ENCODE measurements at places on chromosomes 1 and 21. TPM values are rescaled to one million over a fixed set of nuclear protein-coding genes. Genes with fewer than 3 reads are reported as not detected.

The TMEM81 gene
- total RNA-seq: 0.41 TPM

DNA sequence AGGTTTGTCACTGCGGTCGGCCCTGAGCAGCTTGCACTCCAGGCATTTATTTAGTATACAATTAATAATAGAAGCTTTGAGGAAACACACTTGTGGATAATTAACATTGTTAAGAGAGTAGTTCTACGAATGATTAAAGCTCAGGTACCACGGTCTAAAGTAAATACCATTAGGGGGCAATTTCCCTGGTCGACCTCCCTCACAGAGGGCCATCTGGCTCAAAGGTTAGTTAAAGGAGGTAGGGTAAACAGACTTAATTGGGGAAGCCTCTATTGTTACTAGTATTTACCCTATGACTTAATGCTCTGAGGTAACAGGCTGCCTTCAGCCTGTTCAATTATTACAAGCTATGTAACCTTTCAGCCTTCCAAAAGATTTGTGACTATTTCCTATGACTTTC, 122.3 kb upstream of the SLC44A3 start:
- no peaks in the 10 kb centered on the region for H3K36me3 ChIP-seq
- no peak overlapping the region for H3K27ac ChIP-seq
- DNase-seq: no peak
- no peak overlapping the region for H3K4me3 ChIP-seq
- no peaks in the 10 kb centered on the region for H3K4me1 ChIP-seq
- no peaks in the 10 kb centered on the region for H3K27me3 ChIP-seq

DNA sequence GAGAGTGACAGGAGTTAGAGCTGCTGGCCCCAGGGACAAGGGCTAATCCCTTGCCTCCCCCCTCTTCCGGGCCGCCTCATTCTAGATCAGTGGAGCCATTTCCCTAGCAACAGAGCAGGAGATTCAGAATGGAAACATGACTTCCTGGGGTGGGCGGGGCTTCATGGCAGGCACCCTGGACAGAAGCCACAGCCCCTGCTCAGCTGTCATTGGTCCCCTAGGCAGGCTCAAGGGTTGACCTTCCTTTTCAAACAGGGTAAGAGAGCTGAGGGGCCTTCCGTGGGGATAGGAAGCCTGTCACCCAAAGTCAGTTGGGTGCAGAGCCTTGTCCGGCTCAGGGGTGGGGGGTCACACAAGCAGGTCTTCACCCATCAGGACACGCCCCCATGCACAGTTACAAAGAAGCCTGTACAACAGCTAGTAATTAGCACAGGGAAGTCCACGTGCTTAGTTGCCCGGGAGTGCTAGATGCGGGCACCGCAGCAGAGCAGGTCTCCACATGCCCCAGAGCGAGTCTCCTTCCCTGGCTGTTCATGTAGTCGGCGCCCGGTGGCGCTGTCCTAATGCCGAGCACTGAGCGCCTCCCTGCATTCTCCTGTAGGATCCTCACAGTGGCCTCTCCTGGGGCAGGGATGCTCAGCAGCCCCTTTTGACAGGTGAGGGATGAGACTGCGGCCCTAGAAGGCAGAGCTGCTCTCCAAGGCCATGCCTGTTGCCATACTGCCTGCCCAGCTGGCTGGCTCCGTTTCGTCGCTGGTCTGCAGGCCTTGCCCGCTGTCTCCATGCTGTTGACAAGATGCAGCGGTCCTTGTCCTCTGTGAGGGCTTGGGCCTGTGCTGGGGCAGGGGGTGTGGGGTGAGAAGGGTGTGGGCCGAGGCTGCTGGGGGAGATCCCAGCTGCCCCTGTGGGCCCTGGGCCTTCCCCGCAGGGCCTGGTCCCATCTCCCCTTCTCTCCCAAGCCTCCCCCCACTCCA, 5.1 kb downstream of the TMEM201 start:
- no peak overlapping the region for H3K27ac ChIP-seq
- H3K27me3 ChIP-seq: no peaks in the 10 kb centered on the region
- no peak for DNase-seq
- H3K36me3 ChIP-seq: no peaks in the 10 kb centered on the region

DNA sequence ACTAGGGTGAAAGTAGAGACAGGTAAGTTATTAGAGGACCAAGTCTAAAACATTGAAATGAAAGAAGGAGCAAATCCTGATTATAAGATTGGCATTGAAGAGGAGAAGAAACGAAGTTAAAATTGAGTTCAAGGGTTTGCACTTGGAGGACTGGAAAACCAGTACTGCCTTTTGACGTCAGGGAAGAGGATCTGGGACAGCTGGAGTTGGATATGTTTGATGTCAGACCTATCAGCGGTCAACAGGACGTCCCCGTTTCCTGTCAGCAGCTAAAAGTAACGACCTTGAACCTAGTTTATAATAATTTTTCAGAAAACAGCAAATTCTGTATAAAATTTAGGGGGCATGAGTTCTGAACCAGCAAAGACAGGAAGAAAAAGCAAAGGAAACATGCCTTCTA, 1.2 kb upstream of the NID1 start:
- H3K27me3 ChIP-seq: no peaks in the 10 kb centered on the region

All from thoracic aorta (tissue), 2 donors.